ENCODE measurements at places on chromosomes 2 and 18.

DNA sequence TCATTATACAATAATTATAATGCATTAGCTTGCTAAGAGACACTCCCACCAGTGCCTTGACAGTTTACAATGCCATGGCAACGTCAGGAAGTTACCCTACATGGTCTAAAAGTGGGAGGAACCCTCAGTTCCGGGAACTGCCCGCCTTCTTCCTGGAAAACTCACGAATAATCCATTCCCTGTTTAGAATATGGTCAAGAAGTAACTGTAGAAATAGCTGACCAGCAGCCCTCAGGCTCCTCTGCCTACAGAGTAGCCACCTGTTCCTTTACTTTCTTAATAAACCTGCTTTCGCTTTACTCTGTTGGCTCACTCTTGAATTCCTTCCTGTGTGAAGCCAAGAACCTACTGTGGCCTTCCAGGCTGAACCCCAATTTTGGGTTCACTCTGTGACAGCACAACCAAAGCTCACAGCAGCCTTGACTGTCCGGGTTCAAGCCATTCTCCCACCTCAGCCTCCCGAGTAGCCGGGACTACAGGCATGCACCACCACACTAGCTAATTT lies 20.0 kb upstream of the PTPN2 start:
- no peak for DNase-seq

- DNase-seq = peak; percentile 32
These were observed 30.4 kb downstream of the TMEM178A start for GRCh38 chr2:39696101-39696553.

DNA sequence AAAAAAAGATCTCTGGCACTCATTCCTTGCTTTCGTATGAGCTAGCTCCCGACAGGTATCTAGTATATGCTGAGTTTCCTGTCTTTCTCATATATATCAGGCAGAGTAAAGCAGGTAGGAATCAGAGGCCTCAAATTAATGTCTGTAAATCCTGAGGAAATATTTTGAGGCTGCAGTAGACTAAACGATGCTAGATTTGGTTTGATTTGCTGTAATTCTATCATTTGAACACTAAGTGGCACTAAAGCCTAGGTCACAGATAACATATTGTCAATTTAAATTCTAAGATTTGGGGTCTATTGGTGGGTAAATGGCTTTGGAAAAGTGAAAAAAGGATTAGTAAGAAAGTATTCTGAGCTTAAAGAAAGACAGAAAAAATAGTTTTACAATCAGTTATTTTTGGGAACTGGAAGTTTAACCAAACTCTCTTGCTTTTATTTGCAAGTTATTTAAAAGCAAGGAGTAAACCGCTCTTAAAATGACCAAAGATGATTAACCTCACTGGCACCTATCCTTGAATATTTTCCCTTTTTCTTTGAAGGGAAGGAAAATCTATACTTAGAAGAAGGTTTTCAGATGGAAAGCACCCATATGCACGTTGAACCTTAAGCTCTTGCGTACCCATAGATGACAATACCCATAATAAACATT lies 37.6 kb upstream of the SLC4A10 start:
- no peak for DNase-seq

GRCh38 chr2:75596784-75597183 lies 36.0 kb upstream of the EVA1A start:
- DNase-seq = no peak

- DNase-seq = no peak
These were observed 1.2 kb upstream of the DSC2 start for GRCh38 chr18:31103423-31103822.

DNA sequence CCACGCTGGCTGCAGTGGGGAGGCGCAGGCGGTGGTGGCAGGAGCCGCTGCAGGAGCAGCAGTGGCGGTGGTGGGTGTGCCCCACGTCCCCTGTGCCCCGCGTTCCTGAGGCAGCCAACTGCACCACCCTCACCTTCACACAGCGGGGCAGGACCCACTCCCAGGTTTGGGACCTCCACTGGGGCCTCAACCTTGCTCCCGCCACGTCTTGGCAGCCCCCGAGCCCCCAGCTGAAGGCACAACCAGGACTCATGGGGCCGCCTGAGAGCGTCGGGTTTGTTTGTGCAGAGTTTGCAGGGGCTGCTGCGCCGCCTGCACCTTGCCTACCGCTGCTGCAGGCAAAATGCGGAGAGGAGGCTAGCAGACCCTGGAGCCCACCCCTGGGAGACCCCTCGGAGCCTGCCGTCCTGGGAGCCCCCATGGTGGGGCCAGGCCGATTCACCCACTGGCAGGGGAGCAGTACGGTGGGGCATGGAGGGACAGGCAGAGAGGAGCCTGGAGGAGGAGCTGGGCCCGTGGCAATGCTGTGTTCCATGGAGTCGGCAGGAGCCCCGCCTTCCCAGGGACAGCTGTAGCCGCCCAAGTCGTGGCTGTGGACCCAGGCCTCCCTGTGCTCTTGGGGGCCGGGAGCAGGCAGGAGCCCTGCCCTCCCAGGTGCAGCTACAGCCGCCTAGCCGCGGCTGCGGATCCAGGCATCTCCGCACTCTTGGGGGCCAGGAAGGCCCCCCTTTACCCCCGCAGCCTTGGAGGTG lies 14.7 kb upstream of the EML6 start:
- DNase-seq = no peak

DNA sequence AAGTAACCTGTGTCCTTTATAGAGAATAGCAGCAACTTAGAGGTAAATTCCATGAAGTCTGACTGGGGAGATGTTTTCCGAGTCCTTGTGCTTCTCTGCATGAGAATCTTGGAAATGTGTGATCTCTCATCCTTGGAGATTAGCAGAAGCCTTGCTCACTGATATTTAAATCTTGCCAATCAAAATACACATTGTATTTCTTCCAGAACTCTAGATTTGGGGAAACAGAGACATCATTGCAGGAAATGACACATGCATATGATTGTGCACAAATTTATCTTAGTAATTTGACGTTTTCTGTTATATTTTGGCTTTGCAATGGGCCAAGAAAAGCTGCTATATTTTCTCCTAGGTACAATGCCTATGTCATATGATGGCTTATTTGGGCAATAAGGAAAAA lies 182.6 kb downstream of the ZNF804A start:
- no peak for DNase-seq

DNA sequence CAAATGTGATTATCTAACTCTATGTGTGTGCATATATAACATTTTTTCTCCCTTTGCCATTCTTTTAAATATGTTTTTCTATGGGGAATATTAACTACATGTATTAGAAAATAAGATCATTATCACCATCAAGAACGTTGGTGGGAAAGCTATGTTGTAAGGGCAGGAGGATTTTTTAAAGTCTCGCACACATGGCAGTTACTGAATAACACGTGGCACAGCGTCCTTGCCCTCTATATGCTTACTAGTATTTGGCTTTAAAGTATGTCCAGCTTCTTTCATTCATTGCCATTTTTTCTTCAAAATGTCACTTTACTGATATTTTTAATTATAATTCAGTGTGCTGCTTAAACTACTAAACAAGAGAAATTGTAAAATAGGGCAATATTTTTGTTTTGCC lies 944.3 kb downstream of the SOCS6 start:
- DNase-seq = no peak

GRCh38 chr2:170255971-170256370 lies 78.0 kb downstream of the MYO3B start:
- DNase-seq = no peak

GRCh38 chr2:11354363-11355154 lies 10.1 kb upstream of the ROCK2 start:
- no peak for DNase-seq

DNA sequence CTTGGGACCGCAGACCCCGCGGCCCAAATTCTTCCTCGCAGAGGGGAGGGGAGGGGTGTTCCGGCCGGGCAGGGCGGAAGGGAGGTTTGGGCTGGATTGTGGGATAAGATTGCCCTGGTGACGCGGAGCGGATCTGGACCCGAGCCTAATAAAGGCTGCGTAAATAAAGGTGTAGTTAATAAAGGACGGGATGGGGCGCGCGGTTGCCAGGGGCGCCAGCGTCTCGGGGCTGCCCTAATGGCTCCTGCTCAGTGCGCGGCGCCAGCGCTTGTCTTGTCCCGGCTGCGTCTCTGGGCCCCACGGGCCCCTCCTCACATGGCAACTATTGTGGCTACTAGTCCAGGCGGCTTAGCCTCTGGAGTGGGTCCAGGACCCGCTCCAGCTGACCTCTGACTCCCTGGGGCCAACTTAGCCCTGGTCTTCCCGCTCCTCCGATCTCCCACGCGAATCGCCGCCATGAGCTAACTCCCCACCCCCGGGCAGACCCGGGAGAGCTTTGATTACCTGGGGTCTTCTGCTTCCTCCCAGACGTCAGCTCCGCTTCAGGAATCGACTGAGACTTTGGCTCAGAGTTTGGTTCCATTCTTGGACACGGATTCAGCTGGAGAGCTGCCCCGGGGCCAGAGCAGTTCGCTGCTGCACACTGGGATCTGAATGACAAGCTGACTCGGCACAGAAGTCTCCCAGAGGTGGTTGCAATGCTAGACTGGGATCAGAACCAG lies 36.5 kb downstream of the SLC25A52 start:
- no peak for DNase-seq

DNA sequence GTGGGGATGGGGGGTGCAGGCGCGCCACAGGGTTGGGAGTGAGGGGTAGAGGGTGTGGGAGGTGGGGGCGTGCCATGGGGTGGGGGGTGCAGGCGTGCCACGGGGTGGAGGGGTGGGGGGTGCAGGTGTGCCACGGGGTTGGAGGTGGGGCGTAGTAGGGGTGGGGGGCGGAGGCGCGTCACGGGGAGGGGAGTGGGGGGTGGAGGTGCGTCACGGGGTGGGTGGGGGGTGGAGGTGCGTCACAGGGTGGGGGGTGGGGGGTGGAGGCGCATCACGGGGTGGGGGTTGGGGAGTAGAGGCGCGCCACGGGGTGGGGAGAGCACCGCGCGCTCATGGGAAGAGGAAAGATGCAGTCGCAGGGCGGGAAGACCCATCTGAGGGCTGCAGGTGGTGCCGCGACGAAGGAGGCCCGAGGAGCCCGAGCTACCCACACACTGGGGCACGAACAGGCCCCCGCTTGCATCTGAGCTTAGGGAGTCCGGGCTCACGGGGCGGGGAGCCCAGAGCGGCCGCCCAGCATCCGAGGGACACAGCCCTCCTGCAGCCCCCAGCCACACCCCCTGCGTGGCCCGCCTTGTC lies 37.5 kb downstream of the SNED1 start:
- no peak for DNase-seq

GRCh38 chr2:12442476-12442847 lies 274.3 kb upstream of the TRIB2 start:
- DNase-seq = no peak

GRCh38 chr18:79964330-79965118 lies at the start of gene HSBP1L1:
Gene HSBP1L1 (plus strand): TSS chr18:79964643. CDS start chr18:79964736, 93 bp downstream.
- no peak for DNase-seq
